ENCODE measurements at places on chromosomes 4 and X.

DNA sequence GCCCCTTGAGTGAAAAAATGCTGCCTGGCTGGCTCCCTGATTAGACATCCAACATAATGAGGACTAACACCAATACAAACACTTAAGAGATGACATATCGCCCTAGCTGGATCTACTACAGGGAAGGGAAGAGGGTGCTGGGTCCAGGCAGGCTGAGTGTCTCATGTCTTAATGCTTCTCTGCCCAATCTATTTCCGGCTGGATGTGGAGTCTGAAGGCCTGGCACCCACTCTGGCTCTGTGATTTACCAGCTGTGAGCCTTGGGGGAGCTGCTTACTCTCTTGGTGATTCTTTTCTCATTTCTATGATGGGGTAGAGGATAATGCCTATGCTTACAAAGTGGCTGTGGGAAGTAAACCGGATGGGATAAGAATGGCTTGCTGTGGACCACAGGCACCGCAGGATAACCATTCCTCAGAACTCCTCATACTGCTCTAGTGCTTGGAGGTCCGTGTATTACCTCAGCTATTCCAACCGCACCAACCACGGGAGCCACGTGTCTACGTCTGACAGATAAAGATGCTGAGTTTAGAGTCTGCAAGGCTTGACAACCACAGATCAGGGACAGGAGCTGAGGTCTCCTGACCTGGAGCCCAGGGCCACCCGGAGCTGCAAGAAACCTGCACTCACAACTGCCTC is 161.7 kb downstream of the AFAP1 start:
- DNase-seq = no peak

DNA sequence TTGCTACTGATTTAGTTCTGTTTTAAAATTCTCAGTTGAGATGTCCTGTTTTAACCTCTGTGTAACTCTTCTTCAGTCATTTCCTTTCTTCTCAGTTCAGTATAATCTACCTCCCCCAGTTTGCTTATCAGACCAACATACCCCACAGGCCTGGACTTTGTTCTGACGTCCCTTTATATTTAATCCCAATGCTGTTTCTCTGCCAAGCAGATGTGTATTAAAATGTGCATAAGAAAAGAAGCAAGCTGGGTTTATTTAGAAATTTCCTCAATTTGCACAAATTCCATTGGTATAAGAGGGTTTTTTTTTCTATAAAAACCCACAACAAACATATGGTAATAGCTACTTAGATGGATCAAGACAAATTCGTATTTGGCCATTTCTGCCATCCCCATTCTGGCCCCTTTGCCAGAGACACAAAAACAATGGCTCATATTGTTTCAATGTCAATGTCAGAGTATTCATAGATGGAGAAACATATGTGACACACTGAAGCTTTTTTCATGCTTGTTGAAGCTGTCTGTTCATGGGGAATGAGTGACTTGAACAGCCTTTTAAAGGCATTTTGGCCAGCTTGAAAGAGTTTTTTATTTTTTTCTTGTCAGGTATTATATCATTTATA is 24.5 kb downstream of the HCCS start:
- DNase-seq = no peak

- no peak for DNase-seq
These were observed 44.4 kb downstream of the PSAPL1 start for GRCh38 chr4:7390336-7390735.

DNA sequence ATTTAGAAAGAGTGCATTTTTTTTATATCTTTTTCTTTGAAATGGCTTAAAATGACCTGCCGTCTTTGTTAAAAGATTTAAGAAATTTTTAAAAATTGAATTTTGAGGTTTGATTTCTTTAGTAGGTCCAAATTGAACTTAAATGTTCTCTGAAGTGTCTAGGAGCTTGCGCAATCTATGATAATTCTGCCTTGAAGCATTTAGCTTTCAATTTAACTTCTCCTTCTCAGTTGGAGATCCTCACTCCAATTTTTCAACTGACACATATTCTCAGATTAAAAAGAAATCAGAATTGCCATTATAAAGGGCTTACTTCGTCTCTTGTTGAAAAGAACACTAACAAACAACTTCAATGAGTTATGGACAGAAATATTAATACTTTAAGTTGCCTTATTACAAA is 273.5 kb downstream of the TMA16 start:
- peak; percentile 35 for DNase-seq

DNA sequence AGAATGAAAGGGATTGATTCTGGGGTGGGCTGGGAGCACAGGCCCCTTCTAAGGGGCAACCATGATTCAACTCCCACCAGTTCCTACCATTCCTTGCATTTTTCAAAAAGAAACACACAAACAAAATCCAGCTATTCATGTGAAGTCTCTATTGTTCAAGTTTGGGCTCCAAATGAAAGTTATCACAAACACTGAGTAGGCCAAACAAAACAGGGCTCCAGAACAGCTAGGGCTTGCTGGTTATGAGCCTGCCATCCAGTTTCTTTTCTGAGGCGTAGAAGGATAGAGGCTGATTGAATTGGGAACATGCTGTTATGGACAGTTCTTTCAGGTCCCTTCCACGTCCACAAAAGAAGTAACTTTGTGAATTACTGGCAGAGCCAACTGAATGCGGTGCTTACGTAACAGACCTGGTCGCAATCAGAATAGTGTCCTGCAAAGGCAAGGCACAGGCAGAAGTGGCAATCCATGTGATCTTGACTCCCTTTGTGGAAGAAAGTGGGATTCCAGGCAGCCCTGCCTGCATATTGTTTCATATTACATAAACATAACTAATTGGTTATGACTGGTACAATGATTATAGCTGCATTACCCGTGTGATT is 244.5 kb downstream of the SCFD2 start:
- DNase-seq = no peak

- no peak for DNase-seq
These were observed 20.1 kb upstream of the CXCR3 start for GRCh38 chrX:71638409-71638808.

GRCh38 chr4:23035521-23036056 is 342.9 kb downstream of the GBA3 start:
- DNase-seq = no peak

DNA sequence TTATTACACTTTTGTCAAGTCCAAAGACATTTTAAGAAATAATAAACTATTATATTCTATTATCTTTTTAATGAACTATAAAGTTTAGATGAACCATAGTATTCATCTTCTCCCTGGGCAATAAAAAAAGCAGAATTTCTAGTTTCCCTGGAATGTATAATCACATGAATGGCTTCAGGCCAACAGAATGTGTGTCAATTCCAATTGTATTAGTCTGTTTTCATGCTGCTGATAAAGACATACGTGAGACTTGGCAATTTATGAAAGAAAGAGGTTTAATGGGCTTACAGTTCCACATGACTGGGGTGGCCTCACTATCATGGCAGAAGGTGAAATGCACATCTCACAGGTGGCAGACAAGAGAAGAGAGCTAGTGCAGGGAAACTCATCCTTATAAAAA is 70.7 kb upstream of the ANXA10 start:
- DNase-seq = no peak

GRCh38 chr4:59249110-59249509 is 1951.0 kb upstream of the ADGRL3 start:
- DNase-seq = no peak

DNA sequence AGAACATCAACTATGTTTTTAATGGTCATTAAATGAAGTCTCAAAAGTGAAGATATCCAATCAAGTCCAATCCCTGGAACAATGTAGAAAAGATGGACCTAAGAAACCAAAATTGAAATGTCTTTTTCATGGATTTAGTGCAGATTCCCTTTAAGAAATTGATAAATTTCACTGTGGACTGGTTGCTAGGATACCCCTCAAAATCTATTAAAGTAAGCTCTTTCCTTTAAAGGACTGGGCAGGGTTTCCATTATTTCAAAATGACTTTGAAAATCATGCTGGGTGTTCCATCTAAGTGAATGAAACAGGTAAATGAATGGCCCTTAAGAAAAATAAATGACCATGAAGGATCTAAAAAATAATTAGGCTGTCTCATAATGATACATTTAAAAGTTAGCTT is 28.6 kb downstream of the PLRG1 start:
- no peak for DNase-seq

- no peak for DNase-seq
These were observed 92.1 kb downstream of the CEP135 start for GRCh38 chr4:56040842-56041241.

GRCh38 chr4:89298788-89299152 is 8.8 kb downstream of the GPRIN3 start:
- DNase-seq = no peak

DNA sequence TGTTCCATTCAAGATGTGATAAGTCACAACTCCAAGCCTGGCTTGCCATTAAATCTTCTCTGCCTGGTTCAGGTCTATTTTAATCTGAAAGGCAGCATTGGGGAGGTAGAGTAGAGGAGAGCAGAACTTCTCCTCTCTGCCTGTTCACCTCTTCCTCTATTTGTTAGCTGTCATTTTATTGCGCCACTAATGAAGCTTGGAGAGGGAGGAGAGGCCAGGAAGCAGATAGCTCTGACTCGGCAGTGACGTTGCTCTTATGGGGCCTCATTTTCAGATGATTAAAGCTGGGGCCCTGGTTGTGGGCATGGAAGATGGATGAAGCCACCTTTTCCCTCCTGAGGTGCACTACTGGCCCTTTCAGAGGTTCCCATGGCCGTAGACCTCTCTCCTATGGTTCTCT is 207.3 kb downstream of the MID1IP1 start:
- peak; percentile 40 for DNase-seq

GRCh38 chr4:98630737-98631454 is 27.5 kb downstream of the TSPAN5 start:
- no peak for DNase-seq

- no peak for DNase-seq
These were observed 279.3 kb upstream of the BMP3 start for GRCh38 chr4:80751200-80751599.

DNA sequence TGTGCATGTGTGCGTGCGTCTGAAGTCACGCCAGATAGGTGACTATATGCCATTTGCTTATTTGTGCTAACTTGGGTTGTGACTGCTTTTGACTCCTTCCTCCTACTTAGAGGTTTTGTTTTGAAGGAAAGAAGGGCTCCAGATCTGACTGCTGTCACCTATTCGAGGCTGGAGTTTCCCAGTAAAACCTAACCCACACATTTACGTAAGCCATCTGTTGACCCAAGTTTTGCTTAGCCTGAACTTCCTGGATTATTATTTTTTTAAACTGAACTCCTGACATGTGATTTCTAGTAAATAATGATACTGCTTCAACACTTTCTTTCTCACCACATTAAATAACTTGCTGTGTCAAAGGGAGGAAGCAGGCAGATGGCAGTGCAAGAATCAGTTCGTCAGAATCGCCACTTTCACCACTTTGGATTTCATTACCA is 41.5 kb downstream of the DTHD1 start:
- DNase-seq = peak; percentile 80

DNA sequence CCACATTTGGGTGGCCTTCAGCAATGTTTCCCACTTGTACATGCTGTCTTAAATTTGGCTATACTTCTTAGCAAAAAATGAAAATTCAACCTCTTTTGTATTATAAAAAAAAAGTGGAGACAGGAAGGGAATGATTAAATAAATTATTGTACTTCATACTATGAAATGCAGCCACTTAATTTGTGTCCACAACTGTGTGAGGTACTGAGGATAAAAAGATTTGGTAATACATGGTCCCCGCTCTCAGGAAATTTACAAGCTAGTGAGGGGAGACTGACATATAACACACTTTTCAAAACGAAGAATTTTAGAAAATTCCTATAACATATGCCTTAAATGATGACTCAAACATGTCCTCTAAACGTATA is 105.0 kb downstream of the HNRNPD start:
- DNase-seq = no peak

DNA sequence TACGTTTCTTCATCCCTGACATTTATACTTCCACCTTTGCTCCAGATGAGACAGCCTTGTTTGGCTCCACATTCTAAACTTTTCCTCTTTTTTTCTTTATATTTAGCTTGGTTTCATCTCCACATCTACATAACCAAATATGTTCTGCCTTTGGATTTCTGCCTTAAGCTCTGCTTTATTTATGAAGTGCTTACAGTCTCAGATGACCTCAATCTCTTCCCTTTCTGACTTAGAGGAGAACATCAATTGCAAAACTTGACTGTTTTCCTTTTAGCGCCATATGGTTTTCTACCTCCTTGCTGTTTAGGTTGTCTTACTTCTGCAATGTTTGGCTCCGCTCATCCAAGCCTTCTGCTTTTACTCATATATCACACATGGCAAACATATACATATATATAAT is 7.5 kb downstream of the ASB5 start:
- DNase-seq = no peak

- no peak for DNase-seq
These were observed 491.6 kb upstream of the AADAT start for GRCh38 chr4:170581322-170581721.

GRCh38 chr4:123939621-123940020 is 543.0 kb downstream of the SPRY1 start:
- DNase-seq = no peak

GRCh38 chr4:18917689-18918088 is 896.1 kb upstream of the LCORL start:
- no peak for DNase-seq

DNA sequence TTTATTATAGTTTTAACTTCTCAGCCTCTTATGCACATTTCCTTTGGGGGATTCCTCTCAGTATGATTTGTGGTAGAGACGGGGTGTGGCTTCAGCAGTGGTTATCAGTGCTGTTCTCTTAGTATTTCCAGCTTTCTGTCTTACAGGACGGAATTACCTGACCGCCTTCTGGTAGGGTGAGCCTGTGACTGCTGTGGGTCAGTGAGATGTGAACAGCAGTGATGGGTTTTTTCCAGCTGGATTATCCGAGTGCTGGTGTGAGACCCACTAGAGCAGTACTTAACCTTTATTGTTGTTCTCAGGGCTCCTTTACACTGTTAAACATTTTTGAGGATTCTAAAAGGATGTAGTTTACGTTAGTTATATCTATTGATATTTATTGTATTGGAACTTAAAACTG is 135.2 kb downstream of the SLIT2 start:
- DNase-seq = no peak

DNA sequence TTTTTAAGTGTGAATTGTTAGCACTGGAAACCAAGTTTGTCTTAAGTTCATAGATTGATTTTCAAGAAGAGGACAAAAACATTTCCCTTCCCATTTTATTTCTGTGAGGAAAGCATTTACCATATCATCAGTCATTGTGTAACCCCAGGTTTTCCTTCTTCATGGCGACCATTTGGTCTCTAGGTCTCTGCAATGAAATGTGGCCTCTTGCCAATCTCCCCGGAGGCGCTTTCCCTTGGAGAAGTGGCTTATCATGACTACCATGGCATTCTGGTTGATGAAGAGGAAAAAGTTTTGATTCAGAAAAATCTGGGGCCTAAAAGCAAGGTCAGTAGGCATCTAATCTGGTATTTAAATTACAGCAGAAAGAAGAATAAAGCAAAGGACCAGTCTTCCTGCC is 54.4 kb downstream of the ADD1 start:
- DNase-seq = no peak

- DNase-seq = no peak
These were observed 44.0 kb upstream of the EOLA2 start for GRCh38 chrX:149982310-149982709.
